Stimulated activated CD8-positive, alpha-beta memory T cell treated with anti-CD3 and anti-CD28 coated beads, Interleukin-12 subunit alpha, Interleukin-12 subunit beta, amount 100 ng/mL, for 4 hours (primary cell): ENCODE measurements at places on chromosomes 7 and 10.
A peak's percentile ranks its signal among the peaks of the same experiment; 100 is the strongest.

GRCh38 chr7:66912195-66912594, 8.8 kb upstream of the TMEM248 start:
- no peak for DNase-seq

DNA sequence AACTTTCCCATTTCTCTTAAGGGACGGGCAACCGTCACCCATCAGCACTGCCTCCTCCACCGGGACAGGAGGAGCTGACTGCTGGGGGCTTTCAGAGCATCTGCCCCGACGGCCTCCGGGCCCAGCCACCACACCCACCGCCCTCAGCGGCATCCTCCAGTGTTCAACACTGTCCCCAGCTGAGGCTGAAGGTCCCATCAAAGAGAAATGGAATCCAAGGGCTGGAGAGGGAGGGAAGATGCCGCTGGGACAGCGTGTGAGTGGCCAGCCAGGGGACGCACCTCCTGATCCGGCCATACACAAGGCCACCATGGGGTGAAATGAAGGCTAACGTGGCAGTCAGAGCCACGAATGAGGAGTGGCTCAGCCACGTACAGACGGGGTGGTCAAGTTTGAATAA, 153.6 kb upstream of the PPP2R2D start:
- no peak for DNase-seq

- no peak for DNase-seq
These were observed 5.4 kb downstream of the VWC2 start for GRCh38 chr7:49778731-49779270.

GRCh38 chr10:36087006-36088005, 445.2 kb upstream of the FZD8 start:
- no peak for DNase-seq

DNA sequence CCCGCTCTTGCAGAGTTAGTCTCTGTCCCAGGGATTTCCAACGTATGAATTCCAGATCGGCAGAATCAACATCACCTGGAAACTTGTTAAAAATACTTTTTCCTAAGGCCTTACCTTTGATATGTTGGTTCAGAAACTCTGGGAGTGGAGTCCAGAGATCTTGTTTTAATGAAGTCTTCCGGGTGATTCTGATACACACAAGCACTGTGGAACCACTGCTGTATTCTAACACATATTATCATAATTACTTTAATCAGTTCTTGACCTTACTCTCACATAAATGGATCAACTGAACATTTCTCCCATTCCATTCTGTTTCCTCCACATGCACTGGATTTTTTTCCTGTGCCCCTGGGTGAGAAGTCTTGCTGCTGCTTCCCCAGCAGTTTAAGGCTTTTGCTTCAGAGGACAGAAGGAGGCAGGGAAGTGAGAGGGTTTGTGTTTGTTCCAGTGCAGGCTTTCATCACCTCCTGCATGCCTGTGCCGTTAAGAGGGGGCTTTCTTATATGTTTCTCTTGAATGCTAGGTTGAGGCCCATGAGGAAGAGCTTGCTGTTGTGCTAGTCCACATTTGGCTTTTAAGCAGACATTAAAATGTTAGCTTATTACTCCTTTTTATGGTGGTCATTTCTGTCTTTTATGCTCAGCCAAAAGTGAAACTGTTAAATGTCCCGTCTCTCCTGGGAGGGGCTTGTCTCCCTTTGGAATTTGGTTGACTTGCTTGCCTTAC, 32.4 kb downstream of the CCSER2 start:
- no peak for DNase-seq

DNA sequence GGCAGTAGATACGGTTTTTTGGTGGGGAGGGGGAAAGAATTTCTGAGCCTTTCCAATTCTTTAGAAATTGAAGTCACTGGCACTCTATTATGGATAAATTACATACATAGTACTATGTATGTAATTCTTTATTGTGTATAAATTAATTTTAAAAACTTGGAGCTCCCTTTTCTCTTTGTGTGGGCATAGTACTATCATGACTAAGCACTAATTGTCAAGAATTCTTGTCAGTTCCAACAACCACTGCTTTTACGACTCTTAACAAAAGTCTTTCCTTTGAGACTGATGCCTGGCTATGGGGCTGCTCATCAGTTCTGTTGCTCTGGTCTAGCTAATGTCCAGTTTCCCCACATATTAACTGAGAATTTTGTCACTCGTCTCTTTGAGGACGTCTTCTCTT, 365.3 kb upstream of the RNF32 start:
- DNase-seq, result no peak

- DNase-seq, result no peak
These were observed 14.8 kb upstream of the ZMIZ2 start for GRCh38 chr7:44733708-44734481.

- no peak for DNase-seq
These were observed 133.7 kb upstream of the SH2B2 start for GRCh38 chr7:102152672-102153598.

GRCh38 chr7:115083935-115084334, 162.0 kb downstream of the MDFIC start:
- DNase-seq, result no peak

DNA sequence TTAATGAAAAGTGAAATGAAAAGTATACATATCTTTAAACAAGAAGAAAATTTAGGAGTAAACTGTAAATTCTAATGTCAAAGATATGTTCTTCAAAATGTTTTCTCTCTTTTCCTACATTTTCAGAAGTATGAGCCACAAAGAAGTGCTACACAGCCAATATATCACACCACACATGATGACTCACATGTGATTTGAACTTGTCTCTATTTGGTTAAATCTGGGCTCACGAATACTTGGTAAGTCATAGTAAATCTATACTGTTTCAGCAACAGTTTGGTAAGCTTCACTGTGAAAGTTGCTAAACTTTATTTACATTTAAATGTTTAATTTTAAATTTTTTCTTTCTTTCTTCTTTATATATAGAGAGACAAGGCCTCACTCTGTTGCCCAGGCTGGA, 380.6 kb upstream of the IGFBP3 start:
- no peak for DNase-seq

DNA sequence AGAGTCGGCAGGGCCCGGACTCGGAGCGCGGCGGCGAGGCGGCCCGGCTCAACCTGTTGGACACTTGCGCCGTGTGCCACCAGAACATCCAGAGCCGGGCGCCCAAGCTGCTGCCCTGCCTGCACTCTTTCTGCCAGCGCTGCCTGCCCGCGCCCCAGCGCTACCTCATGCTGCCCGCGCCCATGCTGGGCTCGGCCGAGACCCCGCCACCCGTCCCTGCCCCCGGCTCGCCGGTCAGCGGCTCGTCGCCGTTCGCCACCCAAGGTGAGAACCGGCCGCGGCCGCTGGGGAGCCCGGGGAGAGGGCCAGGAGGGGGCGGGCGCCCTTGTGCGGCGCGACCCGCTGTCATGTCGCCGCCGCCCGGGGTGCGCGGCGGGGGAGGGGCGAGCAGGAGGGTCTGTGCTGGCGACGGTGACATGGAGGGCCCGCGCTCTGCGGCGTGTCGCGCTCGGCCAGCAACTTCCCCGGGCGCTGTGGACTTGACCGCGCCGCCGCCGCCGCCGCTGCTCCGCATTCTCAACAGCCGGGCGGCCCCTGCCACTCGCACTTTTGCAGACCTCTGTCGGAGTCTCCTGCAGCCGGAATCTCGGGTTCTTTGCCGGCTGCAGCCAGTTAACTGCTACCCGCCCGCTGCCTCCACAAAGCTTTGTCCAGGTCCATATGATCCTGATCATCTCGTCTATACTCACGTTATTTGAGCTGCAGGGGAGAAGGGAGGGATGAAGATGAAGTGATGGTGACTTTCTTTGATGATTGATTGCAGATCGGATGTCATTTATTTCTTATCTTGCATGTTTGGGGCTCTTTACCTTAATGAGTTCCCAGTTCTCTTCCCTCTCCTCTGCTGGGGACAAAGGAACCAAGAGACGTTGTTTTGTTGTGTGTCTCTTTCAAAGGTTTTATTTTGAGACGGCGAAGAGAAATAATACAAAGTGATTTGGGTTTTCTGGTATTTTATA, 869 bp downstream of the TRIM24 start:
- peak; percentile 45 for DNase-seq

- DNase-seq, result no peak
These were observed 48.4 kb downstream of the SFMBT2 start for GRCh38 chr10:7362471-7362870.

GRCh38 chr7:115973406-115973805, 57.2 kb downstream of the TFEC start:
- no peak for DNase-seq

DNA sequence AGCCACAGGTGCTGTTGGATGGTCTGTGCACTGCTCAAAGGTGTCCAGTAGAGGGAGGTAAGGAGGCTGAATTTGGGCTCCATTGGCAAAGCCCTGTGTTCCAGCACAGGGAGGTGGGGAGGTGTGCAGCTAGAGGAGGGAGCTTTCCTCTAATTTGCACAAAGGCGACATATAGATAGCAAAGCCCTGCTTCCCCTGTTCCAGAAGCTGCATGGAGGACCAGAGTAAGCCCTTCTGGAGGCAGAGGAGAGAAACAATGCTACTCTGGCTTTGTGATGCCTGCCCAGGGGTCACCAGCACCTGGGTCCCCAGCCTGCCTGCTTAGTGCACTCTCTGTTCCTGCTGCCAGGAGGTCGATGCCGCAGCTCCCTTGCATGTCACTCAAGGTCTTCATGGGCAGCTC, 3.4 kb upstream of the ARHGAP22 start:
- no peak for DNase-seq

DNA sequence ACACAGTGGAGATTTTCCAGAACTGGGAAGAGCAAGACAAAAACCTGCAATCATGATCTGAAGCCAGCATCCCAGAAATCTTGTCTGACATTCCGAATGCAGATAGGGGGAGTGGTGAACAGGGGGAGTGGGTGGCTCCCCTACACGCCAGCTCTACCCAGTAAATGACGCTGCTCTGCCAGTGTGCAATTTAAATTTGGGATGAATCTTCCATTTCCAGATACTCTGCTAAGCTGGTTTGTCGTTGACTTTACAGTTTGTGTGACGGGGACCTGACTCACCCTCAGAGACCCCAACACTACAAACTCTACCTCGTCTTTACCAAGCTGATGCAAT, 68.7 kb upstream of the CAMK2B start:
- no peak for DNase-seq

DNA sequence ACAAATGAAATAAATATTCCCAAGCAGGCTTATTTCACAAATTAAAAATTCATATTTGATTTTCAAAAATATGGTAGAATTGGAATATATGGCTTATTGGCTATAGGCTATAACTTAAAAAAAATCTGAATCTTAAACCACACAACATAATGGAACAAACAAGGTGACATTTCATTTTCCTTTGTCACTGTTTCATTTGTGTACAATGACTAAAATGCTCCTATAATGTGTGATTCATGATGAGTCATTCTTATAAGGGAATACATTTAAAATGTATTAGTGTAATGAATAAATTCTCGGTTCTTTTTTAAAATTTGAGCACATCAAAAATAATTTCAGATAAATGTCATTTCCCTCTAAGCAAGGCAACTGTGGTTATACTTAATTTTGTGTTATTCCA, 148.0 kb upstream of the ANK3 start:
- DNase-seq, result no peak

DNA sequence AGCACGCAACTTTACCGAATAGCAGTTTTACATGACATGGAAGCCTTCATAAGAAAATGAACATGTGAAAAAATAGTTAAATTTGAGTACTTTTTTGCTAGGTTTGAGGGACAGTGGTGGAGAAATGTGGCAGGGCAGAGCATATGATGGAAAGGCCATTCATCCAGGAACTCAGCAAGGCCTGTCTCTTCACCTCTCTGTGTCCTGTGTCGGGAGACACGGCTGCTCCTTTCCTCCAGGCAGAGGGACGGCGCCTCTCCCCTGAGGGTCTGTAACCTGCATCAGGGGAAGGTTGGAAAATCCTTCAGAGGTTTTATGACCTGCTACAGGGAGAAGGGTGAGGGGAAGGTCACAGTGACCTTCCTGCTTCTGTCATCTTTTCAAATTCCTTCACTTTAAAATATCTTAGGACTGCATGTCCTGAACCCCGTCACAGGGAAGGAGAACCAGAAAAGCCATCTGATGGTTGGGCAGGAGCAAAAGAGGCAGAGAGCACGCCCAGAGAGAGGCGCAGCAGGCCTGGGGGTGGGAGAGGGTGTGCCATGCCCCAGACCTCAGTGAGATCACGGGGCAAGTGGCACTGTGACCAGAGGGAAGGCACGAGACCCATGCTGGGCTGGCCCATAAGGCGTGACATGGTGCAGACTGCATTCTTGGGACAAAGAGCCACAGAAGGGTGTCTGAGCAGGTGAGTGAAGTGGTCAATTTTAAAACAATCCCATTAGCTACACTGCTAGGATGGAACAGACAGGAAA, 44.0 kb downstream of the GSDME start:
- DNase-seq, result no peak

DNA sequence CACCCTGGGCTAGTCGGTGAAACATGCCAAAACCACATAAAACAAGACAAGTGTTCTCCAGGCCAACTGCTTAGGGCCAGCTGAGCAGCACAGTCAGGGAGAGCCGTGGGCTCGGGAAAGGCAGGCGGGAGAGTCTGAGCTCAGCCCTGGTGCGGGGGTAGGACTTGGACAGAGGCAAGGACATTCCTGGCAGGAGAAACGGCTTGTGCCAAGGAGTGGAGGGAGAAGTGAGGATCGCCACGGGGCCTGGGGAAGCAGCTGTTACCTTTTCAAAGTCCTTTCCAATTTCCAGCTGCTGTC, 4.2 kb downstream of the ELN start:
- no peak for DNase-seq

- no peak for DNase-seq
These were observed 23.7 kb upstream of the DUSP5 start for GRCh38 chr10:110474017-110474416.

DNA sequence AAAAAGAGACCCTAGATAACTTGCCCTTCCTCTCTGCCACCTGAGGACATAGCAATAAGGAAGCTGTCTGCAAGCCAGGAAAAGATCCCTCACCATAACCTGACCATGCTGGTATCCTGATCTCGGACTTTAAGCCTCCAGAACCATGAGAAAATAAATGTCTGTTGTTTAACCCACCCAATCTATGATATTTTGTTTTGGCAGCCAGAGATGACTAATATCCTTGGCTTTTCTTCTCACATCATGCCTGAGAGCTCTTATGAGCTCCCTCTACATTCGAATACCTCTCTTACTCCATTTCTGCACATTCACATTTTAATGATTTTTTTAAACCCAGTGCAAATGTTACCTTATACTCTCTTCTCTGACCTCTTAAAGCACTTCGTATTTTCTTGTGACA, 214.0 kb upstream of the CHRM2 start:
- no peak for DNase-seq

DNA sequence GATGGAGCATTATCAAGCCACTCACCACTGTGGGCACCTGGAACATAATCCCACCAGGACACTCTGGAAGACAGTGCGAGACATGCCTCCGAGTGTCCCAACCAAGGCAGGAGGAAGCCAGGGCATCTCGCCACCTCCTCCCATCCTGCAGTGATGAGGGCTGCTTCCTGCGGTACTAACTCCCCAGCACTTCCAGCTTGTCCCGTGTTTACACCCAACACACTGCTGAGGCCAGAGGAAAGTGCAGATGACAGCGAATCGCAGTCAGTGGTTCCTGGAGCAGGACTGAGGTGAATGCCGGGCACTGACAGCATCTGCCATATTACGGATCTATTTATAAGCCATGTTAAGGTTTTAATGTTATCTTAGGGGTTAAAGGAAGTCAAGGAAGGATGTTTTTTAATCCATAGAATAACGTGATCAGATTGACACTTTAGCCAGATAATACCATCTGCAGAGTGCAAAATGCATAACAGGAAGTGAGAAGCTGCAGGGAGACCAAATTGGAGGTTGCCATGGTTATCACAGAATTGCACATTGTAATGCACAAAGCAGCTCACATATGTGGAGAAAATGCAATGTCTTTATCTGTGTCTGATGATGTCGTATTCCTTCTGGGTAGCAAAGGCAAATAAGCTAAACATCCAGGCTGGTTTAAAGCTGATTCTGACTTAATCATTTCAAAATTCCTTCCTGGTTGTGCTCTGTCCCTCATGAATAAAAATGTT, 314.1 kb upstream of the C7orf33 start:
- DNase-seq, result no peak
